ENCODE measurements at places on chromosomes 12 and 14.

- no peak for DNase-seq
These were observed 90.4 kb downstream of the LRP6 start for GRCh38 chr12:12176402-12176801.

- peak; percentile 70 for DNase-seq
These were observed 4.4 kb downstream of the ORMDL2 start for GRCh38 chr12:55822228-55822627.

- no peak for DNase-seq
These were observed 435.0 kb downstream of the EGLN3 start for GRCh38 chr14:33515899-33516298.

DNA sequence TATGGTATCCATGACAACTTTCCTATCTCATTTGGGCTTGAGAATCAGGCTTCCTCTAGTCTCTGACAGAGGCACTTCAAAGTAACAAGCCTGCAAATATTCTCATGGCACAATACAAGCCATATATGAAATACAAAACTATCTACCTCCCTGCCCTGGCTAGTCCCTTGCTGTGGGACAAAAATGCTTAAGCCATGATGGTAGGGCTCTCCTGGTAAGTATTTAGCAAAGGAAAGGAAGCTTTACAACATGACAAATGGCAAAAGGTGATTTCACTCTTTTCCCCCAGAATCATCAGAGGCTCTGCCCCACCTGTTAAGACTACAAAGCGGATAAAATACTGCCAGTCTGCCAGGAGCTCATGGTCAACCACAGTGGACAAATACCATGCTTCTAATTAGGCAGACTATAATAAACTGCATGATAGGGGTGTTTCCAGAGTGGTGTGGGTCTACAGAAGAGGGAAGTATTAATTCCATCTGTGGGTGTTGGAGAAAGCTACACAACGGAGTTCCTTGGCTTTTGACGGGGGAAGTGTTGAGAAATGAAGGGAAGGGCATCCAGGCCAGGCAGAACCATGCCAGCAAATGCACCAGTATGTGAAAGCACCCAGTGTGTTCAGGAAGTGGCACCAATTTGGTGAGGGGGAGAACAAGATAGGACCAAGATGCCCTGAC is 92.9 kb downstream of the SPTSSA start:
- no peak for DNase-seq

- DNase-seq, result no peak
These were observed 333.7 kb downstream of the PCNX1 start for GRCh38 chr14:71240866-71241520.

DNA sequence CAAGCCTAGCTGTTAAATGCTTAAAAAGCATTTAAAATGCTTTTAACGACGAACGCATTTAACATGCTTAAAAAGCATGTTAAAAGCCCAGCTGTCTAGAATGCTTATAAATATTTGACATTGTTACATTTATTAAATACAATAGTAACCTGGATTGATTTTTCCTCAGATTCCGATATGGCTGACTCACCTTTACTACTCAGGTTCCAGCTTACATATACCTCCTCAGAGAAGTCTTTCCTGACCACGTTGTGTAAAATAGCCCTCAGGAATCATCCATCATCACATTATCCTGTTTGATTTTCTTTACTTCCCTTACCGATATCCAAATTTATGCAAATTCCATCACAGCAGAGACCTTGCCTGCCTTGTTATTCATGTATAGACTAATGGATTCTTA is 51.4 kb downstream of the SLC41A2 start:
- DNase-seq, result no peak

DNA sequence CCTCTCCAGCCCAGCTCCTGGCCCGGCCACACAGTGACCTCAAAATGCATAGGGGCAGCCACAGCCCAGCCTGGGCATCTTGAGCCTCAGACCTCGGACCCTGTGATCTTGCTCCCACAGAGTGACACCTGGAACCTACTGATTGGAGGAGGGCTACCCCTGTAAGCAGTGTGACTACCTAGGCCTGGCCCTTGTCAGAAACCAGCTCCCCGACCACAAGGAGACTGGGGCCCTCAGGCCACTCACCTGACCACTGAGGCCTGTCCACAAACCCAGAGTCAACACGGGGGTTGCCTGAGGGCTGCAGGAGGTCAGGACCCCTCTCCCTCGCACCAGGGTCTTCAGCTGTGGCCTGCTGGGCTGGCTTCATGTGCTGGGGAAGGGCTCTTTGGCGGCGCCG is 9.0 kb downstream of the ANHX start:
- DNase-seq, result peak; percentile 14

- DNase-seq, result no peak
These were observed 193.0 kb upstream of the RTL1 start for GRCh38 chr14:101096551-101096950.

DNA sequence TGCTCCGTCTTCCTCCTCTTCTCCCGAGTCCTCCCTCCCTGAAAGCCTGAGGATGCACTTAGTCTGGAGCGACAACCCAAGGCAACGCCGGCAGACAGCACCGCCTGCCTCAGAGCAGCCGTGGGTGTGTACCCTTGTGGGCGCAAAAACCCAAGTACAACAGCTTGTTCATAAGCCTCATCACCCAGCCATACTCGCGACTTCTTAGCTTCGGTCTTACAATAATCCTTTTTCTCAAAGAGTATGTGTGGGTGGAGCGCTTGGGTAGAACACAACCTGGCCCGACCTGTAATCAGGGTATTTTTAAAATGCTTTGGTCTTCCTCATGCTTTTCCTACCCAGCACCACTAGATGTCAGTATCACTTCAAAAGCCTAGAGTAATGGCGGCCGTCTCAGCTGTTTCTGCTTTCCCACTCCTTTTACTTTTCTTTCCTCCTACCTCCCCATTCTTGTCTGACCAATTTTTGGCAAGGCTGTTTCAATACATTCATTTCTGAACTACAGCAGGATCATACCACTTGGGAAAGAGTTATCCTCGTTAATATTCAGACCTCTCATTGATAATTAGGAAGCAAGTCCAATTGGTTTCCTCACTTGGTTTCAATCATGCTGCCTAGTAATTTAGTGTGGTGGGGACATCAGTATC is 198.9 kb downstream of the EPS8 start:
- peak; percentile 39 for DNase-seq

- peak; percentile 41 for DNase-seq
These were observed 3.9 kb downstream of the CDH24 start for GRCh38 chr14:23053426-23053825.

DNA sequence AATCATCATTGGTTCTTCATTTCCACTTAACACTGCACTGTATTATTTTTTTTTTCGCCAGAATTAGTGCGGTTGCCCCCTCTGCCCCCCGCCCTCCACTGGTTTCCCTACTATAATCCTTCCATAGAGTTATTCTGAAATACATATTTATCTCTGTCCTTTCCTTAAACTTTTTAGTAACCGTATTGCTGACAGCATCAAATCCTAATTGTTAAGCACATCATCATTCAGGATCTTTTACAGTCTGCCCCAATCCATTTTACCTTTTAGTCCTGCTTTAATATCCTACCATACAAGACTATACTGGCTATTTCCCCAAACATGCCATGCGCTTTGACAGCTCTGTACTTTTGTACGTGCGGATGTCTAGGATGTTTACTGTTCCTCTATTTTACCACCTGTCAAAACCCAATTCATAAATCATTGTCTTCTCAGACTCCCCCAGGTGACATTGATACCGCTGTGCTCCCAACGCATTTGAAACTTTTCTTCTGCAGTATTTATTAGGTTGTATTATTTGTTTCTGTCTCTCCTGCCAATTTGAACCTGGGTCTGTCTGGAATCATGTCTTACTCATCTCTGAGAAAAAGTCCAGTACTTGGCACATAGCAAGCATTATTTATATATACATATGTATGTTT is 1.0 kb downstream of the FGFR1OP2 start:
- no peak for DNase-seq

DNA sequence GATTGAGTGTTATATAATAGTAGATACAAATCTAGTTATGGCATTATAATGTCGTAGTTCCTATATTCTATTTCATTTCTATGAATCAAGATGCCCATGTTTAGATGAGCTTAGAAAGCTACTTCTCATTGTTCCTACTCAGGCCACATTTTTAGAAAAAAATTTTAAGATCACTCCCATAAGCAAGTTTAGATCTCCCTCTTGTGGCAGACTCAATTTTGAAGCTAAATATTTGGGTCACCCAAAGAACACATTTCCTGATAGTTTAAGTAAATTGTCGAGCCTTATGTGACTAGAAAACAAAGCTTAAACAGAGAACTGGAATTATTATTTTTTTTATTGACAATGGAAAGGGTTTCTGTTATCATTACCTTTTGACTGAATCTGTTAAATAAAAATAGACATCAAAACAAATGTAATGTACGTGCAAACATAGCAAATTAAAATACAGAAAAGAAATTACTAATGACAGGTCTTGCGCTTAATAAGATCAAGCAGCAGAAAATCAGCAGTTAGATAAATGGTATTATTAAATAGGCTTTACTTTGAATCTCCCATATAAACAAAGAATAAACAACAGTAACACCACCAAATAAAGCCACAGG is 180.2 kb downstream of the ACSS3 start:
- no peak for DNase-seq

DNA sequence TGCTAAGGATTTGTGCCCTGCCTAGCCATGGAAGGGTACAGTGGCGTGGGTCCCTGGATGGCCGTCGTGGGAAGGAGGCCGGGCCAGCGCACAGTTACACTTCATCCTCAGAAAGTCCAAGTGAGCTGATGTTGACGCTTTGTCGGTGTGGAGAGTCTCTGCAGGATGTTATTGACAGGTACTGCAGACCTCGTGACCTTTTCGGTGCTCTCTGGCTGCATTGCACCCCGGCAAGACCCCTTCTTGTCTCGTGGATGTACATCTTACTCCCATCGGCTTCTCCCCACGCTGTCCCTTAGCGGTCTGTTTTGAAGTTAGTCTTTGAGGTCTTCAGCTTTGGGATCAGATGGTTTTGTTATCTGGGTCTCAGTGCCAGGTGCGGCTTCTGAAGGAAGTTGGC is 78.4 kb downstream of the EP400 start:
- no peak for DNase-seq

- DNase-seq, result no peak
These were observed 23.6 kb upstream of the NPFF start for GRCh38 chr12:53530920-53531319.

GRCh38 chr14:103185051-103186029 is 62.1 kb downstream of the TNFAIP2 start:
- peak; percentile 55 for DNase-seq

GRCh38 chr14:52188381-52188780 is 79.1 kb upstream of the PTGDR start:
- DNase-seq, result no peak

DNA sequence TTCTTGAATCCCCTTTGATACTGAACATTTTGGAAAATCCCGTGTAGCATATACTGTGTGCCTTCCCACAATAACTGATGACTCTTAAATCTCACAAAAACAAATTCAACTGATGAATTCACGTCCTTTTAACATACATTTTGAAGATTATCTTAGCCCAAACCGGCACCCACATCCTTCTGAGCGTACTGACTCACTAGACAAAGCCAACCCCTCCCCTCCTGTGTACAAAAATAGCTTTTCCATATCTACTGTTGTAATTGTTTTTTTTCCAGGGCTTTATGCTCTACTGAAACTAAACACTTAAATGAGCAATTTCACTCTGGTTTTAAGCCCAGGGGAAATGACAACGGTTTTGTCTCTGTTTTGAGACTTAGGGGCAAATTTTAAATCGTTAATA is 109.4 kb upstream of the ATF7IP start:
- DNase-seq, result no peak

DNA sequence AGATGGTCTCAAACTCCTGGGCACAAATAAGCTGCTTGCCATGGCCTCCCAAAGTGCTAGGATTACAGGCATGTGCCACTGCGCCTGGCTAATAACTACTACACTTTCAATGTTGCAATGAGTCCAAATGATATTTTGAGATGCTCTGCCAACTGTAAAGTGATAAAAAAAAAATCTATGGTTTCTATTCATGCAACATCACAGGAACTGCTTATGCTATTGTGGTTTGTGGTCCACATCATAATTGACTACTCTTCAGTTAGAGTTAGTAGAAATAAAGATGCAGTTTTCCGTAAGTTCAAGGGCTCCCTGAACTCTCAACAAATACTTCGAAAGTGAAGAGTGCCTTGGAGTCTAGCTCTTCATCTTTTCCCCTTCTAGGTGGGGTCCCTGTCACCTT is 239.4 kb downstream of the C12orf75 start:
- DNase-seq, result no peak

- DNase-seq, result no peak
These were observed at the start of gene KDM2B for GRCh38 chr12:121580959-121581685. Gene KDM2B, minus strand, starts transcription at chr12:121581023. Its CDS starts 112 bp downstream, at chr12:121580911.

GRCh38 chr12:25058658-25059058 is 109.8 kb upstream of the BCAT1 start:
- no peak for DNase-seq

GRCh38 chr12:115988625-115989563 is 288.6 kb downstream of the MED13L start:
- DNase-seq, result no peak

DNA sequence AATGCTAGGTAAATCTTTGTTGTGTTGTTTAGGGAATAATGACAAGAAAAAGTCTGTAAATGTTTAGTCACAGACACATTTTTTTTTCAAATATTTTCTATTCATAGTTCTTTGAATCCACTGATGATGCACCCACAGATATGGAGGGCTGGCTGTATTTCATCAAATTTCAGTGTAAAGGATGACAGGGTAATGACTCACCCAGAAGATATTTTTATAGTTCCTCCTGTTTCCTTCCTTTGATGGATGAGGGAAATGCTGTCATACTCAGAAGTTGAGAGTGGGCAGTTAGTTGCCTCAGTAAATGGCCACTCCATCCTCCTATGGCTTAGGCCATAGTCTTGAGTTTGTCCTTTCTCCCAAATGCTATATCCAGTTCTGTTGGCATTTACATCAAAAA is 76.9 kb upstream of the REP15 start:
- no peak for DNase-seq

DNA sequence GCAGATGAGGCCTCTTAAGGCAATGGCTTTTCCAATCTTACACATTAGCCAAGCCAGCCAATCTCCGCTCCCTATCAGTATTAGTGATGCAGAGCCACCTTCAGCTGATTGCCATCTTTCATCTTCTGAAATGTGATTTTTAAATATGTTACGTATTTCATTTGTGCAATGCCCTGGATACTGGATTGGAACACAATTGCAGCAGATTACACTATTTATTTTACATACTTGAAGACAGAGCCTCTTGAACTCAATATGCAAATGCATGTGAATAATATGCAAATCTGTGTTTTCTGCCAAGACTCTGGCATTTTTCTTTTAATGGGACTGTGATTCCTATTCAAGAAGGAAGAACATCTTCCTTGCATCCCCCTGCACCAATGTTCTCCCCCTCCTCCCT is 90.5 kb downstream of the GRIN2B start:
- no peak for DNase-seq

DNA sequence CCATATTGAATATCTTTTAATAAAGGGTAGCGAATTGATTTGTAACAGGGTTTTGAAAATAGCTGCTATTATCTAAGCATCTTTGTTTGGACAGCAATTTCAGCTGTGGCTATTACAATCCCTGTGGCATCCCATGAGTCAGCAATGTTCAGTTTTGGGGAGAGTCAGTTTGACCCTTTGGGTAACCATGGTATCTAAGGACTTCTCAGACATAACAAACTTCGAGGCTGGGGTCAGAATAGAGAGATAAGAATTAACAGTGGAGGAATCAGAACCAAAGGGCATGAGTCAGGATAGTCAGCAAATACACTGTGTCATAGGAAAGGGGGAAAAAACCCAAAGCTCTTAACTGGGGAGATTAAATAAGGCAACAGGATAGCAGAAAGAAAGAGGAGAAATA is 11.7 kb upstream of the PTHLH start:
- DNase-seq, result no peak

- peak; percentile 67 for DNase-seq
These were observed 1.0 kb upstream of the CAMKK2 start for GRCh38 chr12:121297435-121297991.

All from H7 (cell line).